ENCODE measurements at places on chromosomes 2 and 18.

GRCh38 chr2:48927355-48927754 is 171.8 kb upstream of the LHCGR start:
- no peak for DNase-seq

DNA sequence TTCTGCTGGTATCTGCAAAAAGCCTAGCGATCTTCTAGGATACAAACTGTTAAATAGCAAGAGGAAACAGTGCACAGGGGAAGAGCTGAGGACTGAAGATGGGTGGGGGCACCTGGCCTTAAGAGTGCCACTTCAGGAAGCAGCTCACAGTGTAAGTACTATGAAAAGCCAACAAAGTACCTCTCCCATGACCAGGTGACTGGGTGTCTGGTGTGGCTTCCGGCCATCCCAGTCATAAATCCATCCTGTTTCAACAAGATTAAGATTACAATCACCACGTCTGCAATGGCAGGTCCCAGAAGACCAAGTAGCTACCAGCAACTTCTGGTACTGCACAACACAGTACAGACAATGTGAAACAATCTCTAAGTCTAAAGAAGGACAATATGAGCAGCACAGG is 15.9 kb downstream of the ERFE start:
- no peak for DNase-seq

DNA sequence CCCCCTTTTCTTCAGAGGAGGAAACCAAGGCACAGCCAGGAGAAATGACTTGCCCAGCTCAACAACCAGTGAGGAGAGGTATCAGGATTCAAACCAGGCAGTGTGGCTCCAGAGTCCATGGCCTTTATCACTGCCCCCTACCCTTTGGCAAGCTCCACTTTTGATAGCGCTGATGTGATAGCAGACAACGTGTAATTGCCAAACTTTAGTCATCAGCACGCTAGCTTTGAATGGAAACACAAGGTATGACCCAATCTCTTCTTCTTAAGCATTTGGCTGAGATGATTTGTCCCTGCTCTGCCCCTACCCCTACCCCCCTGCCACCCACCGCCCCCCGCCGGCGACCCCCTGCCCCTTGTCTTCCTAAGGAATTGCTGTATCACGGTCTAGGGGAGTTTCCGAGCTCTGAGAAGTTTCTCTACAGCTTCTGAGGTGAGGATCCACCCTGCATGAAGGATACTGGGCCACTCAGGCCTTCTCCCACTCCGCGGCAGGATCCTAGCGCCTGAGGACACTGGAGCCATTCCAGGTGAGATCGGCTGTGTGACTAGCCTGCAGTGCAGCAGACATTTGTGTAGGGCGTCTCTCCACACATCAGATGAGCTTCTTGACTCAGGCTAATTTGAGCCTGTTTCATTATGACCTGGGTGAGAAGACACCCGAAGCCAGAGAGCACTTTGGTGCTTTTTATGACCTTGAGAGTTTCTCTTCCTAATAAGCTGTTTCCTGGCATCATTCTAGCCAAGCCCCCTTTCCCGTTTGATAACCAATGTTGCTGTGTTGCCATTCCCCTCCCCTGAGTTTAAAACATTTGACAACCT is 75.1 kb upstream of the MAP4K4 start:
- no peak for DNase-seq

DNA sequence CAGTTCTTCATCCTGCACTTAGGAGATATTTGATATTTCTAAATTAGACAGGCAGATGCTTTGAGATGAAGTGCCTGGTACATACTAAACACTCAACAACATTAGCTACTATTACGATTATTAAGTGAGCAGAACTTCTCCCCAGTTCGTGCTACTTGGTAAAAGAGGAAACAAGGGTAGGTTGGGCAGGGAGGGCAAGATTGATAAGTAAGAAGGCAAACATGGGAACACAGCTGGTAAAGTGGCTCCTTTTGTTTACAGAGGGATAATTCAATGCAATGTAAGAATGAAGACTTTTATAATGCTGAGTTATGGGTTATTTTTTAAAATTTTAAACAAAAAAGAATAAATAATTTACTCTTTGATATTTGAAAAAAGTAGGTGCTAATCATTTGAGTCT is 15.9 kb upstream of the WIPF1 start:
- no peak for DNase-seq

DNA sequence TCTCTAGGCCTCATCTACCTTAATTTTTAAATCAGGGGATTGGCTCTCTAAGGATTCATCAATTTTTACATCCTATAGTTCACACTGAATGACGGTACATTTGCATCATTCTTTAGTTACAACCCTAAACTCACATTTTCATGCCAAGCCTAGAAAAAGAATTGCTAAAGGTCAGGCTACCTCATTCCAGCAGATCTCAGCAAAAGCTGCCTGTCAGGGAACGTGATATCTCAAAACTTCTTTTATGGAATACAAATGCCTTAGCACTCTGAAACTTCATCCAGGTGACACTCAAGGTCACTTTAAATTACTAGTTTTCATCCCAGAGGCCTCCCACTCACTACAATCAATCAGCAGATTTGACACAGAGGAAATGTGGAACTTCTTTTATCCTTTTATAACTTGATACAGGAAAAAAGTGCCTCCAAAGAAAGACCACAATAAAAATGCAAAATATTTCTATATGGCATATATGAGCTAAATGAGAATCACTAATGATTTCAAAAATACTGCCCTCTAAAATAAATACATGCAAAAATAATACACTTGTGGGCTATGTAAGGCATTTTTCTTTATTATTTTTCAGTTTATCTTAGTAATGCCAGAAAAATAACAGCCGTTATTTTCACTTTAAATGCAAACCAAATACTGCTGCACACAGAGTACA is 91.5 kb downstream of the ARHGEF33 start:
- DNase-seq: no peak

DNA sequence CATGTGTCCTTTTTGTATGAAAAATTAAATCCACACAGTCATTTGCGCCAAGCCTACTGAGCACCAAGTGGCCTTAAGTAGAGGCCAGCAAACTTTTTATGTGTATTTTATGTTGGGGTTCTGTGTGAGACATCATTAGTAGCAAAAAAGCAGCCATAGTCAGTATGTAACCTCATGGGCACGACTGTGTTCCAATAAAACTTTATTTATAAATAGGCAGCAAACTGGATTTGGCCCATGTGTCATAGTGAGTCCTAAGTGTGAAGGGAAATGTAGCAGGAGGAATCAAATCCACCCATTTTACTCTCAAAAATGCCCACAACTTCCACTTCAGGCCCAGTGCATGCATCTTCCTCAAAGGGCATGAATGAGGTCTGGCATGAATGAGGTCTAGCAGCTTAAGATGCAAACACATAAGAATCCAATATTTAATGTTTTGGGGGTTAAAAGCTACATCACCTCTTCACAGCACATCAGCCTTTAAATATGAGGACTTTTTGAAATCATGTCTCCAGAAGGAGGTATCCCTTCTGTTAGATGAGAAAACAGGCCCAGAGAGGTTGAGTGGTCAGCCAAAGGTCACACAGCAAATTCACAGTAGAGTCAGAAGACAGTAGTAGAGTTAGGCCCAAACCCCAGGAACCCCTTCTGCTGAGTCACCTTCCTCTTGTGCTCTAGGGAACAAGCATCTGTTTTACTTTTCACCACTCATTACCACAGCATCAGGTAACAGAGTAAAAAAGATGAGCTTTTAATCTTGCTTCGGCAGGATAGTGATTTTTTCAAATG is 45.6 kb downstream of the MREG start:
- DNase-seq: peak; percentile 19

DNA sequence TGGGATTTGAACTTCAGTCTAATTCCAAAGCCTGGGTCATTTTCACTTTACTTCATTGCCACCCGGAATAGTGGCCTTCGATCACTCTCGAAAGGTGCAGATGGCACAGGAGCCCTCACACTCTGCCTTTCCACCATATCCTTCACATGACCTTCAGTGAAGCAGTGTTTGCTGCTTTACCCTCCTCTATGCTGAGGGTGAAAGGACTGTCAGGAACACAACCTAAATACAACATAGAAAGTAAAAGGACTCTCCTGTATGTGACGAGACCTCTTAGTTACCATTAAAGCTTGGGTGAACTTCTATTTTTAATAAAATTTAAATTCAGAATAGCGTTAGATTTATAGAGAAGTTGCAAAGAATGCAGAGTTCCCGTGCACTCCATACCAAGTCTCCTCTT is 148.5 kb downstream of the TANC1 start:
- no peak for DNase-seq

DNA sequence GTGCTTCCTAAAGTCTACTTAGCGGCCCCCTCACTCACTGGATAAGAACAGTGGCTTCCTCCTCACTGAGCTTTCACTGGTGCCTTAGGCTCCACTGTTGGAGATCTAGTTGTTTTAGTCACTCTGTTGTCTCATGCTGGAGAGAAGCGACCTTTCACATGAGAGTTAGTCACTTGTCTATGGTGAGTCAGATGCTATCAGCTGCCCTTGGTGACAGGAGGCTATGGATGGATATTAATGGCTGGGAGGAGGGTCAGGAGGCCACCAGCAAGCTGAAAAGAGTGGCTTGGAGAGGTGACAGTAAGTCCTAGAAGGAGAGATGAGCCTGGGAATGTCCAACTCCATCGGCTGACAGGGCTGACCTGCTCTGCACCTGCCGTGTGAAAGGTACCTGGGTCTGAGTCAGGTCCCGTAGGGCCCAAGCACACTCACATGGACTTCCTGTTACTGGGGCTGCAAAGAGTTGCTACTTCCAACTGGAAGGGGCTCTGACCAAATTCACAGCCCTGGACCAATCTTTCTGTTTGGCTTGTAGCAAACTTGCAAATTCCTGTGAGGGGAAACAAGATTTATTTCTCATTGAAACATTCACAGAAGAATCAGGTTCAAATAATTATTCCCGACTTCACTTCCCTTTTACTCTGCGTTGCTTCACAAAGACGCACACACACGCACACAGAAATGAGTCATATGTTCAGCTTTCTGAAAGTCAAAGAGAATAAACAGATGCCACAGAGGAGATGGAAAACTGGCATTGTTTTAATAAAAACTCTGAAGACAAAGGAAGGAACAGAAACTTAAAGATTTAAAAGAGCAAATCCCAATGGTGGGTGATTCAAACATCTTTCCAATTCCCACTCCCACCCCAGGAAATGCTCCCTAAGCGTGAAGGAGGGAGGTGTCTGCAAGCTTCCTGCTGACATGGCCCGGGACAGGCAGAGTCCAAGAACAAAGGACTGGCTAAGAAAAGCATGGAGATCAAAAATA is 203.5 kb upstream of the TWIST2 start:
- DNase-seq: peak; percentile 66

DNA sequence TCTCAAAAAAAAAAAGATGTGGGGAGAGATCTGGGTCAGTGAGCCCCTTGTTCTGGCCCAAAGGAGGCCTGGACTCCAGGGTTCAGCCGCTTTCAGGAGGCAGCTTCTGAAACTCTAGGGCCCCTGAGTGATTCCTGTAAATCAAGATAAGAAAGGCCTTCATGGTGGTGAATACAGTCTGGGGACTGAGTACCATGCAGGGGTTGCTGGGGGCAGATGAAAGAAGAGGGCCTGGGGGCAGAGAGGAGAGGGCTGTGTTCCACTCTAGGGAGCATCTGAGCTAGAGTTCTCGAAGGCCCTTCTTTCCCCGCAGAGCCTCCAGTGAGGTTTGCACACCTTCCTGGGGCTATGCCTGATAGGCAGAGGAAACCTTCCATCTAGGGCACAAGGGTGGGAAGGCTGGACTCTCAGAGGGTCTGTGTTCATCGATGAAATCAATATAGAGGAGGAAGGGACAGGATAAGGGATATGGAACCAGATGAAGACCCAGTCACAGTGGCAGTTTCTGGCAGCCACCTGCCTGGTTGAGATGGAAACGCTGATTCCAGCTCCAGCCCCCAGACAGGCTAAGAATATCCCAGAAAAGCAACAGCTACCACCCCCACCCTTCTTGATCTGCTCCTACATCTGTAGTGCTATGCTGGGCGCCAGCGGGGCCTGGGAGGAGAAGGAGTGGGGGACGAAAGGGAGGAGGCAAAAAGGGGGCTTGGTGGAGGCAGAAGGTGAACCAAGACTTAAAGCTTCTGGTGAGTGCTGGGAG is 4.7 kb upstream of the CDK5R2 start:
- DNase-seq: no peak

DNA sequence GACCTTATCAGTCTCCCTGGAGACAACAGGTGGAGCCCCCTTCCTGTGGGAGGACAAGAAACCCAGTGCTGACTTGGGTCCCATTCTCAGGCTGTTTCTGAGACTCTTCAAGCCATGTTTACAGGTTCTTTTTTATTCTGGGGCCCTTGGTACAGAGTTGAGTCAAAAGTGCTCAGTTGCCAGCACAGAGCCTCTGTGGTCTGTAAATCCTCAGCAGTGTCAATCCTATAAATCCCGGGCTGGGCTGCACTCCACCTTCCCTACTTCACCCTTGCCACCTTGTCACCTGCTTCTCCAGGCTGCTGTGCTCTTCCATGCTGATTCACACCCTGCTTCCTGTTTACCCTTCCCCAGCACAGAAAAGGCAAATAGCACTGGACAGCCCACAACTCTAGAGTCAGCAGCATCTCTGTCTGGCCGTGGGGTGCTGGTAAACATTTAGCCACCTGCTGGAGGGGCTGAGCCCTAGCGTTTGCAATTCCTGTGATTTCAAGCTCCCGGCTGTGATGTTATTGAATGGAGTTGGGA is 74.7 kb downstream of the TNFRSF11A start:
- peak; percentile 22 for DNase-seq

- DNase-seq: no peak
These were observed 258.3 kb downstream of the ALPK2 start for GRCh38 chr18:58370612-58371011.

DNA sequence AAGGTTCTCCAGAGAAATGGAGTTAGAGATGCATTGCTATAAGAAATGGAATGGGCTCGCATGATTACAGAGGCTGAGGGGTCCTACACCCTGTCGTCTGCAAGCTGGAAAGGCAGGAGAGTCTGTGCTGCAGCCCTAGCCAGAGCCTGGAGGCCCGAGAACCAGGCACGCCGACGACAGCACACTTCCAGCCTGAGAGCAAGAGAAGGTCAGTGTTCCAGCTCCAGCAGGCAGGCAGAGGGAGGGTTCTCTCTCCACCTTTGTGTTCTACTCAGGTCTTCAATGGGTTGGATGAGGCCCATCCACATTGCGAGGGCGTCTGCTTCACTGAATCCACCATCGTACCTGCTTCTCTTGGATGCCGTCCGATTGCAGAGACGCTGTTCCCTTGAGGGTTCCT is 177.6 kb upstream of the HDAC4 start:
- no peak for DNase-seq

DNA sequence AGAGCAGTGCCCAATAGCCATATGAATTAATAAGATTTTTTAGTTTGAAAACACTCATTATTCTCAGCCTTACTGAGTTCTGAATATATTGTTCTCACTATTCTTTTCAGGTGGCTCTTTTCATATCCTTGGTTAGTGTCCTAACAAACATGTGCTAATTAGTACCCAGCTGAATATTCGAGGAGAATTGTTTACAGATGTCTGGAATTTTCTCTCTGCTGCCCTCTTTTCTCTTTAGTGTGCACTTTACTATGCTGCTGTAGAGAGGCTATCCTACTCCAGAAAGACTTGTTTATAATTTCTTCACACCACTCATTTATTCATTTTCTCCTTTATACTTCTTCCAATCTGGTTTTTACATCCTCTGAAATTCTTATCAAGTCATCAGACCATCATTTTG is 405.3 kb downstream of the SPAG16 start:
- no peak for DNase-seq
